ENCODE measurements at places on chromosomes 7 and 10. TPM values are rescaled to one million over a fixed set of nuclear protein-coding genes. Genes with fewer than 3 reads are reported as not detected.

- DNase-seq, result no peak
Measured at GRCh38 chr10:17784688-17785087, 24.5 kb upstream of the MRC1 start.

The TYW1B gene
- 1.5 TPM for total RNA-seq

- no peak for DNase-seq
Measured at GRCh38 chr7:150838965-150839650, 13.2 kb upstream of the AOC1 start.

The ATP6V0A4 gene
- not detected for total RNA-seq

GRCh38 chr7:16747102-16747501 lies 6.5 kb upstream of the TSPAN13 start:
- DNase-seq, result no peak

- DNase-seq, result no peak
Measured at GRCh38 chr10:104639590-104640338, 1.3 kb upstream of the SORCS3 start.

The OR2A12 gene
- not detected for total RNA-seq

The AOAH gene
- total RNA-seq, result 3.3 TPM

- DNase-seq, result no peak
Measured at GRCh38 chr7:90836937-90837336, 240.8 kb downstream of the CDK14 start.

The VSTM4 gene
- total RNA-seq, result 2.7 TPM

The IGFBP3 gene
- total RNA-seq, result 140 TPM

The HMX3 gene
- total RNA-seq, result 0.20 TPM

DNA sequence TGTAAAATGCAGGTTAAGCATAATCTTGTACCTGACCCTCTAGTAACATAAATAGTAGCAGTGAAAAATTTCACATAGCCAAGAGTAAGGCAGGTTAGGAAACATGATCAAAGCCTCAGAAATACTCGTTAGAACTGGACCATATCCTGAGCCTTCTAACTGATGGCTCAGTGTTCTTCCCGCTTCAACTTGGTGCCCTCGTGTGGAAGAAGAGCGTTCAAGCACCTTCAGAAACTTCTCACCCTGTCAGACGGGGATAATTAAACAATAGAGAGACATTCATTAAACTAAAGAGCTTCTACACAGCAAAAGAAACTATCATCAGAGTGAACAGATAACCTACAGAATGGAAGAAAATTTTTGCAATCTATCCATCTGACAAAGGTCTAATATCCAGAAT lies 124.5 kb downstream of the MYOF start:
- no peak for DNase-seq

DNA sequence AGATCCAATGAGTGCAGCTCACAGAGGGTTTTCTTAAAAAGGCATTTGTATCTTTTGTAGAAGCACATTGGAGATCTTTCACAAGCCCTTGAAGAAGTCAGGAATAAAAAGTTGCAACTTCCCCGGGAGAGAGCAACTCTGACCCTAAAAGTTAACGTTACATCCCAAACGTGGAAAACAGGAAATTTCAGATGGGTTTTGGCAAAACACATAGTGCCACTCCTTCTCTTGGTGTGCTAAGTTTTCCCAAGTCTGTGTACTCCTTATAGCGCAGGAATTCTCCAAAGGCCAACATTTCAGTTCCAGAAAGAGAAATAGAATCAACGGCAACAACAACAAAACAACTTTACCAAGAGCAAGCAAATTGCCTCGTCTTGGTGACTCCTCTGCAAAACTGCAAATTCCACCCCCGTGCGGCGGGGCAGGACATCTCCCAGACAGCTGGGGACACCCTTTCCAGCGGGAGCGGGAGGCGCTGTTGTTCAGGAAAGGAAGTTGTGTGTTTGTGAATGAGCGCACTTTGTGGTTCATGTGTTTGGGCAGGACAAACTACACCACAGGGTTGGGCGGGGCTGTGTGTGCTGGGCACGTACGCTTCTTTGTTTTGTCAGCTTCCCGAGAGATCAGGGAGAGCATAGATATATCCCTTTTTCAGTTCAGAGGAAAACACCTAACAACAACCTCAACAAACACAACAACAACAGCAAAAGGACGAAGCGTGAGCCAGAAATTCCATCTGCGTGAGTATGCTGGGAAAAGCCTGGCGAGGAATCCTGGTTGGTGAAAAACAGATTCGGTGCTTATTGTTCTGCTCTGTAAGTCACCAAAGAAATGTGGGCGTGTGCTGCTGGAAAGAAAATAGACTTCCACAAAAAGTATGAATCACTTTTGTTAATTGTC lies 294.7 kb upstream of the PITRM1 start:
- DNase-seq, result peak; percentile 59

GRCh38 chr10:112658465-112658864 lies 211.4 kb downstream of the VTI1A start:
- no peak for DNase-seq

DNA sequence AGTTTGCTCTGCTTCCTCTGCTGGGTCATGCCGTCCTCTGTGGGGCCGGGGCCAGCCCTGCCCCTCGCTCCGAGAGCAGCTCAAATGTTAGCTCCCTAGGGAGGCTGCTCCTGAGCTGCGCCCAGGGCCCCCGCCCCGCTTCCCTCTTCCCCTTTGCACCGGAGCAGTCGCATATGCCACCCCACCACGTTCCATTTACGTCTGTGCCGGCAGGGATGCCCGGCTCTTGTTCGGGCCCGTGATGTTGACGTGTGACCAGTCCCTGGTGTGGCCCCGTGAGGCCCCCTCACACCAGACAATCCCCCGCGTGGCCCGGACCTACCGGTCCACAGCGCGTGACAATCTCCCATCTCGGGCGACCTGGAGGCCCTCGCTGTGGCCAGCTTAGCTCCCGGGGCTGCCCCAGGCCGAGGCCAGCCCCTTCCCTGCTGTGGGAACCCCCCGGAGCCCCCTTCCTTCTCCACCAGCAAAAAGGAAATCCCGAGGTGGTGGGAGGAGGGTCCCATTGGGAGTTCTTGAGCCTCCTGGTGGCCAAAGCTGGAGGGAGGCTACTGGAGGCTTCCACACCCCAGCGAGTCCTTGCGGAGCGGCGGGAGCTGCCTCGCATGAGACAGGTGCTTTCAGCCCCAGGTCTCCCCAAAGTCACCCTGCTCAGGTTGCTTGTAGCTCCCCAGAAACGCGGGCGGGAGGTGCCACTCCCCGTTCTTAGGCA lies 15.2 kb downstream of the FAM20C start:
- no peak for DNase-seq

DNA sequence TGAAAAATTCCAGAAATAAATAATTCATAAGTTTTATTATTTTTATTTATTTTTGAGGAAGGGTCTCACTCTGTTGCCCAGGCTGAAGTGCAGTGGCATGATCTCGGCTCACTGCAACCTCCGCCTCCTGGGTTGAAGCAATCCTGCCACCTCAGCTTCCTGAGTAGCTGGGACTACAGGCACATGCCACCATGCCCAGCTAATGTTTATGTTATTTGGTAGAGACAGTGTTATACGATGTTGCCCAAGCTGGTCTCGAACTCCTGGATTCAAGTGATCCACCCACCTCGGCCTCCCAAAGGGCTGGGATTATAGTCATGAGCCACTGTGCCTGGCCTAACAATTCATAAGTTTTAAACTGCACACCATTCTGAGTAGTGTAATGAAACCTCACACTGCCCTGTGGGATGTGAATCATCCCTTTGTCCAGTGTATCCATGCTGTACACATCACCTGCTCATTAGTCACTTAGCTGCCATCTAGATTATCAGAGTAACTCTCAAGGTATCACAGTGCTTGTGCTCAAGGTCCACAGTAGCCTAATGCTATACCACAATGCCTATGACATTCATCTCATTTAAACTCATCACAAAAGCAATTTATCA lies 17.9 kb downstream of the RTKN2 start:
- DNase-seq, result no peak

GRCh38 chr7:129858490-129858889 lies 94.3 kb downstream of the UBE2H start:
- DNase-seq, result no peak

GRCh38 chr7:121078701-121079227 lies 90.3 kb downstream of the CPED1 start:
- no peak for DNase-seq

- DNase-seq, result no peak
Measured at GRCh38 chr7:156752367-156753228, 112.0 kb downstream of the RNF32 start.

The GPER1 gene
- total RNA-seq, result 29.8 TPM

The LCOR gene
- total RNA-seq, result 9.2 TPM

- DNase-seq, result no peak
Measured at GRCh38 chr10:14592566-14592965, 182.1 kb downstream of the FAM107B start.

The LAMB1 gene
- 29.1 TPM for total RNA-seq

- DNase-seq, result no peak
Measured at GRCh38 chr7:94127026-94127425, 122.9 kb upstream of the BET1 start.

The VPS37D gene
- 2.6 TPM for total RNA-seq

- DNase-seq, result no peak
Measured at GRCh38 chr7:104805449-104806317, 208.3 kb upstream of the KMT2E start.

GRCh38 chr7:16412274-16413254 lies 8.8 kb downstream of the CRPPA start:
- DNase-seq, result no peak

GRCh38 chr10:34802692-34803091 lies 12.4 kb downstream of the PARD3 start:
- DNase-seq, result no peak

The LRRC4 gene
- 2.8 TPM for total RNA-seq

DNA sequence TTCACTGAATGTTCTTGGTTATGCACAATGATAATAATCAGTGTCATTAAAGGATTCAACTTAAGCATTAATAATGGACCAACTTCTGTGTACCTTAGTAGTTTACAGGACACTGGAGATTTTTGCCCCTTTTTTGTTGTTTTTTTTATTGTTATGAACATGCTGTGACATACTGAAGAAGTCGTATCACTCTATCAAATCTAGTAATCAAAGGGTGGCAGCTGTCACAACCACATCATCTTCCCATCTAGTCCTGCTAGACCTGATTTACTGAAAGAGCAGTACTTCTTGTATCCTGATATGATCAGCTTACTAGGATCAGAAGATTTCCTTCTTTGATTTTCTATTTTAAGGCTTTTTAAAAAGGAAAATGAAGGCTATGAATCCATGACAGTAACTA lies 504.6 kb upstream of the CELF2 start:
- no peak for DNase-seq

GRCh38 chr10:104895541-104895940 lies 254.5 kb downstream of the SORCS3 start:
- no peak for DNase-seq

The CALCR gene
- total RNA-seq, result not detected

DNA sequence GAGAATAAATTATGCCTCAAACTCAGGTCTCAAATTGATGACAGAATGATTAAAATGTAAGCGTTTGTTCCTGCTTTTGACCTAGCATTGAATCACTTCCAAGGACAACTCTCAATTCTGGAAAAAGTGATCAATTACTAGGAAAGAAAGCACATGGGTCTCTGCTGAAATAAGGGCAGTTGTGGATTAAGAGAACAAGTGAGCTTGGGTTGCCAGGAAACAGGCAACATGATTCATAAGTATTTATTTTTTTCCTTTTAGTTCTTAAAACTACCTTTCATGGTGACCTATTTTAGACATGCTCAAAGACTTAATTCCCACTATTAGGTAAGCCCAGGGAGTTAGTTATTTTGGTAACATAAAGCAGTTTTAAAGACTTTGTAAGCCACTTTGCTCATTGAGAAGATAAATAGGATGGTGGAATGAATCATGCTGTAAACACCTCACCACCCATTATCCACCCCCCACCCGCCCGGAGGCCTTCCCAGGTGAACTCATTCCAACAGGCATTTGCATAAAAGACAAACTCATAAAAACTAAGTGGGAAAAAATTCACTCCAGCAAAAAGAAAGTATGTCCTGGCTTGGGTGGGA lies 728.3 kb downstream of the SORCS1 start:
- no peak for DNase-seq

GRCh38 chr7:17120756-17121155 lies 177.7 kb upstream of the AHR start:
- DNase-seq, result no peak

Data from left lobe of liver (tissue), 2 donors.